Activated T-helper 1 cell treated with anti-CD3 and anti-CD28 coated beads, Interleukin-2, amount 50 U/mL, for 16 hours (primary cell): ENCODE measurements at places on chromosomes 6 and 20.

DNA sequence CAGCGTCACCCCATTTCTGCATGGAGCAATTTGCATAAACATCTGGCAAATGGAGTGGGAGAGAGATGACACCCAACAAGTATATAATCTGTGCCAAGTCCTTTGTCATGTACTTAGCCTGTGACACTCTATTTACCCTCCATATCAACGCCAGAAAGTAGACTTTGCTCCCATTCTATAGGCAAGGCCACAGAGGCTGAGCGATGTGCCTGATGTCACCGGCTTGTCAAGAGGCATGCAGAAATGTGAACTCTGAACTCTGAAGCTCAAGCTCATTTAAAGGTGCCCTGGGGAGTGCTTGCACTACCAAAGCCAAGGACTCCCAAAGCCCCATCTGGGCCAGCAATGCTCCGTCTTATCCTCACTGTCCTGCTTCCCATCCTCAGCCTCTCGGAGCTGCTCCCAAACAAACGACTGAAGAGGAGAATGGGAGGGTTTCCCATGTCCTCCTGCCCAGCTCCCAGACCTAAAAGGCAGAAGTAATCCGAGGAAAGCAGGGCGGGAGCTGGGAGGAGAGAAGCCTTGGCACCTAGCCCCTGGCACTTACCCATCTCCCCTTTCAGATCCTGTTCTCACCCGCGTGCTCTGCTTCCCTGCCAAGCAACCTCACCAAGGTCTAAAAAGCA is 9.2 kb downstream of the CPNE5 start:
- DNase-seq: no peak

GRCh38 chr6:74690365-74690764 is 515.5 kb downstream of the COL12A1 start:
- no peak for DNase-seq

- DNase-seq: no peak
Measured at GRCh38 chr20:58657262-58657661, 6.2 kb downstream of the STX16 start.

DNA sequence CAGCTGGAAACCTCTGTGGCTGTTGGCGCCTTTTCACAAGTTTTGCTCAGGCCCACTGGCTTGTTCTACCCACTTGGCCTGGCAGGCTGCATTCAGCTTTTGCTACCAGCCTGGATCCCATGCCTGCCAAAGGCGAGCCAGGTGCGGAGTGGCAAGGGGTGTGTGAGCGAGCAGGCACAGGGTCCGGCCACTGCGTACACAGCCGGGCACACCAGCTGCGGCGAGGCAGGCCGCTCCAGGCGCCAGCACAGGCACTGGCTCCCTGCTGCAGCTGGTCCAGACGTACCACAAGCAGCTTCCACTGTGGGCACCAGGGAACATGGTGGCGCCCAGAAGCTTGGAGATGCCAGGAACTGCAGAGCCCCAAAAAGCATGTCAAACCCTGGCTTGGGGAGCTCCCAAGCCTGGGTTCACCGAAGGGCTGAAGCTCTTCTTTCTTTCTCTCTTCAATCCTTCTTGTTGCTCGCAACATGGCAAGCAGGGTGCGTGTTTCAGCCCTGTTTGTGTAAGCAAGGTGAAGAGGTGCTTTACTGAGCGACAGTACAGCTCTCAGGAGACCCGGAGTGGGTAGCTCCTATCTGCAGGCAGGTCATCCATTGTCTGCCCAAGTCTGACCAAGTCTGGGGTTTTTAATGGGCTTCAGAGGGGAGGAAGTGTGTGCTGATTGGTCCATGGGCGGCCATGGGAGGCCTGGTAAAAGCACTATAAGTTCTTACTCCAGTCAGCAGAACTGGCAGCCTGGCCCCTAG is 32.6 kb upstream of the GRM4 start:
- DNase-seq: no peak

- no peak for DNase-seq
Measured at GRCh38 chr20:50724851-50725723, 6.3 kb upstream of the PARD6B start.
